ENCODE measurements at places on chromosomes 16 and 17.

DNA sequence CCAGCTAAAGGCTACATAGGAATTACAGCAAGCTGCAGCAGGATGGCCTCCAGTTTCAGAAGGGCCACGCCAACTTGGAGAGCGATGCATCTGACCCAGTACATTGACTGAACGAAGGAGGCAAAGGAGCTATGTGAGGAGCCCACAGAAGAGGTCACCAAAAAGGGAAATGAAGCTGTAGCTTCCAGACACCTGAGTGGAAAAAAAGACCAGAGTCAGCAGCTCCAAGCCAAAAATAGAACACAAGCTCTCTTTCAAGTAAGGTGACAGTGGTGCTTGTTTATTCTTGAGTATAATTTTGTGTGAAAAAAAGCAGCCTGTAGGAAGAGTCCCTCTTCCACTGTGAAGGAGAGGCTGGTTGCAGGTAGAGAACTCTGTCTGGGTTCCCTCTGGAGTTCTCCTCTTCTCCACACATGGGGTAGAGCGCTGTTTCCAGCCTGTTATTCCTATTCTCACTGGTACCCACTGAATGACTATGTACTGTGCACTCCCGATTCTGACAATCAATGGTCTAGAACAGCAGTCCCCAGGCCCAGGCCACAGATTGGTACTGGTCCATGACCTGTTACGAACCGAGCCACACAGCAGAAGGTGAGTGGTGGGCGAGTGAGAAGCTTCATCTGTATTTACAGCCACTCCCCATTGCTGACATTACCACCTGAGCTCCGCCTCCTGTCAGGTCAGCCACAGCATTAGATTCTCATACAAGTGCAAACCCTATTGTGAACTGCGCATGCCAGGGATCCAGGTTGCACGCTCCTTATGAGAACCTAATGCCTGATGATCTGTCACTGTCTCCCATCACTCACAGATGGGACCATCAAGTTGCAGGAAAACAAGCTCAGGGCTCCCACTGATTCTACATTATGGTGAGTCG lies 15.1 kb downstream of the CCL4 start:
- no peak for DNase-seq

DNA sequence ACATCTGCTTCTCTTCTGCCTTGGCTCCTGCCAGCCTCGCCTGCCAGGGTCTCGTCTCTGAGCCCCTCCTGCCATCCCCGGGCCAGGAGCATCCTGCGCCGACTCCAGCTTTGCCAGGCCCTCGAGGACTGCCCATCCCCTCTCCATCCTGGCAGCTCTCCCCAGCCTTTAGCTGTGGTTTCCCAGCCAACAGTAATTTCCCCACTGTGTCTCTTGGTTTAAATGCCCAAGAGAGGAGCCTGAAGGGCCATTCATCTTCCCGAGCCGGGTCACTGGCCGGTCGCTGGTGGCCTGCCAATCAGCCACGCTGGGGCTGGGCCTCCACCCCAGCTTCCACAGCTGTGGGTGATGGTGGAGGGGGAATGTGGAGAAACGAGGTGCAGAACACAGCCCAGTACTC lies 47.8 kb downstream of the MRC2 start:
- DNase-seq, result peak; percentile 70

- DNase-seq, result no peak
These were observed 416.7 kb downstream of the WWOX start for GRCh38 chr16:78516006-78516736.

DNA sequence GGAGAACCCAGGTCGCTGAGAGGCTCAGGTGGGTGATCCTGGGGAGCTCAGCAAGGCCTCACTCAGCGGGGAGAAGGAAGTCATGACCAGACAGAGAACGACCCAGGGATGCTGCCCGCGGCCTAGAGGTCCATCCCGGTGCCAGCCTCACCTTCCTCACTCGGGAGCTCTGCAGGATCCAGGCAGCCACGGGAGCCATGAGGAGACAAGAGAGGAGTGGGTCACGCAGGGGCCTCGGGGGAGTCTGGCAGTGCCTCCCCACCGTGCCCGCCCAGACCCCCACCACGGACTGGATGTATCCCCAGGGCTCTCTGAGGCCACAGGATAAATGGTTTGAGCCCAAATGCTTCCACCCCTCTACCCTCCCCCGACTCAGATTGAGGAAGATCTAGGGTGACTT lies 10.7 kb downstream of the ATP2A3 start:
- DNase-seq, result no peak

- DNase-seq, result no peak
These were observed 122.6 kb downstream of the AXIN2 start for GRCh38 chr17:65438708-65439294.
